Testis (tissue), 5 donors: ENCODE measurements at places on chromosomes 7 and 10. TPM values are rescaled to one million over a fixed set of nuclear protein-coding genes. Genes with fewer than 3 reads are reported as not detected.

- peak; percentile 18 for DNase-seq
Observed at GRCh38 chr10:13724484-13724883, 137.7 kb downstream of the PRPF18 start.

GRCh38 chr10:27660711-27661110, 84.9 kb downstream of the MKX start:
- no peak for DNase-seq

- peak; percentile 47 for DNase-seq
Observed at GRCh38 chr10:78278058-78278404, 244.4 kb downstream of the RPS24 start.

GRCh38 chr7:51023547-51023946, 240.9 kb upstream of the GRB10 start:
- no peak for DNase-seq

DNA sequence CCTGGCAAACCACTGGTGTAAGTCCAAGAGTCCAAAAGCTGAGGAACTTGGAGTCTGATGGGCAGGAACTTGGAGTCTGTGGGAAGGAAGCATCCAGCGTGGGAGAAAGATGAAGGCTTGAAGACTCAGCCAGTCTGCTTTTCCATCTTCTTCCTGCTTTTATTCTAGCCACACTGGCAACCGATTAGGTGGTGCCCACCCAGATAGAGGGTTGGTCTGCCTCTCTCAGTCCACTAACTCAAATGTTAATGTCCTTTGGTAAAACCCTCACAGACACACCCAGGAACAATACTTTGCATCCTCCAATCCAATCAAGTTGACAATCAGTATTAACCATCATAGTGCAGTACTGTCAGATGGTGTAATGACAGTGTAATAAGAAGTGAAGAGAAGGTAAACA, 119.2 kb downstream of the EPC1 start:
- DNase-seq: no peak

- DNase-seq: no peak
Observed at GRCh38 chr7:54116956-54117355, 425.2 kb upstream of the VSTM2A start.

- peak; percentile 94 for DNase-seq
Observed at GRCh38 chr10:35642035-35642792, at the start of gene FZD8. Gene FZD8, minus strand, starts transcription at chr10:35642296. Its CDS starts 867 bp downstream, at chr10:35641429.

- no peak for DNase-seq
Observed at GRCh38 chr7:120760050-120760449, 97.9 kb downstream of the TSPAN12 start.

DNA sequence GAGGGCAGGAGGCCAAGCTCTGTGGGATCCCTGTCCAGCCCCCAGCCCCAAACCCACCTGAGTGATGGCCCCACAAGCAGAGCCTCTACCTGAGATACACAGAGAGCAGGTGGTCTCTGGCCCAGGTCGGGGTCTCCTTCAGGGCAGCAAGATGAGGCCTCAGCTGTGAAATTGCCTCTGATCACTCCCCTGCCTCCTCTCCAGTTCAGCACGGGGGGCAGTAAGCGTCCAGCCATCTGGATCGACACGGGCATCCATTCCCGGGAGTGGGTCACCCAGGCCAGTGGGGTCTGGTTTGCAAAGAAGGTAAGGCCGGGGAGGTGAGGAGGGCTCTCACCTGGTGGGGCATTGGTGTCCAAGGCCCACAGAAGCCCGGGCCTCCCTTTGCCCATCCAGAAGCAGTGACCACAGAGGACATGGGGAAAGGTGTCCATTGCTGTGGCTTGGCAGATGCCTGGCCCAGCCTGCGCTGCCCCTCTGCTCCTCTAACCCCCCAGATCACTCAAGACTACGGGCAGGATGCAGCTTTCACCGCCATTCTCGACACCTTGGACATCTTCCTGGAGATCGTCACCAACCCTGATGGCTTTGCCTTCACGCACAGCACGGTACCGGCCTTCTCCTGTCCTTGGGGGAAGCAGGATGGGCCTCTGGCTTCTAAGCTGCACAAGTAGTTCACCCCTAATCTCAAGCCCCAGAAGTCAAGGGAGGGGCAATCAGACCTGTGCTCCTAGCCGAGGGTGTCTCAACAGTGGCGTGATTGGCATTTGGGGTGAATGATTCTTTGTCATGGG, 3.1 kb downstream of the CPA1 start:
- no peak for DNase-seq

DNA sequence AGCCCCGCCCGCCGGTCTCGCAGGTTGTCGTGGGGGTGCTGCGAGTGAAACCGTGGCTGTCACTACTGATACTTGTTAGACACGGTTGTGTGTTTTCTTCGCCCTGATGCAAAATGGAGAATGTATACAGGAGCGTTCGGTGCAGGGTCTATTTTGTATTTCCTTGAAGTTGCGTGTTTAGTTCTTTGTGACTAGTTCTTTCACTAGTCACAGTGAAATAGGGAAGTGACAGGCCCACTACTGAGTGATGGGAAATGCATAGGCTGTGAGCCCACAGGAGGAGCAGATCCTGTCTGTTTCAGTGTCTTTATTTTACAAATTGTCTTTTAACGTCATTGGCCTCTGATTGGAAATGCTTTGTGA, 675 bp downstream of the ABRAXAS2 start:
- DNase-seq: no peak

GRCh38 chr7:17497549-17498167, 199.2 kb downstream of the AHR start:
- DNase-seq: no peak

GRCh38 chr7:31171216-31171785, 119.2 kb downstream of the ADCYAP1R1 start:
- DNase-seq: no peak

DNA sequence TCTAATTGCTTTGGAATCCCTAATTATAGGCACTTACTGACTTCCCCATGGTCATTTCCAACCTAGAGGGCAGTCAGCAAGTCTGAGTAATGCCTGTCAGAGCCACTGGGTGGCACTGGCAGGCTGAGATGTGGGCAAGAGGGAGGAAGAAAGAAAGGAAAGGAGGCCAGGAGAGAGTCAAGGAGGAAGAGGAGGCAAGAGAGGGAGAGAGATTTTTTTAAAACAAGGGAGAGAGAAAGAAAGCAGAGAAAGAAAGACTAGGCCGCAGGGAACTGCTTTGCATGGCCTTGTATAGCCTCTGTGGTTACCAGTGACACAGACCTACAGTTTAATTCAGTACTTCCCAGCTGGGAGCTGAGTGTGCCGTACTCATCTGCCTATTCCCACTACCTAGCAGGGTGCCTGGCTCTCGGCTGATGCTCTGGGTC, 210.4 kb upstream of the ADO start:
- peak; percentile 61 for DNase-seq

DNA sequence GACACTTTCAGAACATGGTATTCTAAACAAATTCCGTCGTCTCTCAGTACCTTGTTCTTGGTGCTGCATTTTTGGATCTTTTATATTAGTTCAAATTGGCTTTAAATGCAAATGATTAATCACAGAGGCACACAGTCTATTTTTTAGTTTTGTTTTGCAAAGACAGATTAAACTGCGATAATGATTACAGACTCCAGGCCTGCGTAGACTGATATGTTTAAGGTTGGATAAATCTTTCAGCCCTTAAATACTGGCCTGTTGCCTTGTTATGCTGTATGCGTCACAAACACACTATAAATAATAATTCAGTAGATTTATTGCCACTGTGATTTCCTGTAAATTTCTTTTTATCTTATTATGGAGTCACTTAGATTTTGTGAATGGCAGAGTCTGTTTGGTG, 19.3 kb downstream of the CACNB2 start:
- no peak for DNase-seq

- no peak for DNase-seq
Observed at GRCh38 chr7:103073989-103074518, 542 bp downstream of the FBXL13 start.

DNA sequence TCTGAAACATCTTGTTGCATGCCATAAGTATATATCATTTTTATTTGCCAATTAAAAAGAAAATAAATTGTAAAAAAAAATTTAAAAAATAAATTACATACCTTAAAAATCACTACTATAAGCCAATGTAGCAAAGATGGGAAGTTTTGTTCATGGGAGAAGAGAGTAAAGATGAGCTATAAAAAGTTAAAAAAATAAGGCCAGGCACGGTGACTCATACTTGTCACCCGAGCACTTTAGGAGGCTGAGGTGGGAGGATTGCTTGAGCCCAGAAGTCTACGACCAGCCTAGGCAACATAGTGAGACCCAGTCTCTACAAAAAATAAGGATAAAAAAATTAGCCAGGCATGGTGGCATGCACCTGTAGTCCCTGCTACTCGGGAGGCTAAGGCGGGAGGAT, 8.4 kb upstream of the STK32C start:
- no peak for DNase-seq

GRCh38 chr10:33547976-33548375, 213.5 kb upstream of the NRP1 start:
- no peak for DNase-seq

GRCh38 chr7:151836191-151836926, 40.6 kb downstream of the PRKAG2 start:
- no peak for DNase-seq

DNA sequence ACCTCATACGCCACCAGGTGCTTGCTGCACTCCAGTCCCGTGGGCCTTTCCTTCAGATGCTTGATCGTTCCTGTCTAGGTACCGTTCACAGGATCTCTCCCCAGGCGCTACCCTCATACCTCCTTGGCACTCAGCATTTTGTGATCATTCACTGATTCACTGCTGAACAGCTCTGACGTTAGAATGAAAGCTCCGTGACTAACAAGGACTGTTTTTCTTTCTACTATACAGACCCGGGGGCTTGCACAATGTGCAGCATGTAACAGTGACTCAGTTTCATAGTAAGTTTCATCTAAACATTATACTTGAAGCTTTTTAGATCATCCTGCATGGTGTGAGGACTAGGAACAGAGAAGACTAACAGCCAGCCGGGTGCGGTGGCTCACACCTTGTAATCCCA, 20.6 kb downstream of the KIN start:
- no peak for DNase-seq

DNA sequence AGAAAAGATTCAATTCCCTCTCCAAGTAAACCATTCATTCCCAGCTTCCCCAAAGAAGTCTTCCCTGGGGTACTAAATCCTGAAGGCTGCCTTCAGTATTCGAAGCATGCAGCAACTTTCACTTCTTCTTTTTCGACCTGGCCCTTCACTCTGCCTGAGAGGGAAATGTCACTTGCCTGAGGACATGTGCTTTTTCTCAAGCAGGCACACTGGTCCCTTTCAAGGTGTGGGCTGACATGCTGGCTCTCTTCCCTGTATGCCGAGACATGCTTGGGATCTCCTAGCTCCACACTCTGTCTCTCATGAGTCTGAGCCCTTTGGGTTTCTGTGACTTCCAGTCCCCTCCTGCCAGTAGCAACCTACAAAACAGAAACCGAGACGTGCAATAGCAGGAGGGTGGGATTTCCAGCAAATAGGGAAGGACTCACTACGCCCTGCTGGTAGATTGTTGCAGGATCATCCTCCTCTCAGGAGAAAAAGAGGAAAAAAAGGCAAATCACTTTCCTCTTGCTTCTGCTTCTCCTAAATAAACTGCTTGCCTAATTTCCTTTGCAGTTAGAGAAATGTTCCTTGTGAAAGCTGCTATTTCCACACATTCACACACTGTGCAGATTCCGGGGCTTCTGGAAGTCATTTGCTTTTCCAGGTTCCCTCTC, 33.5 kb downstream of the FIGNL1 start:
- DNase-seq: no peak

DNA sequence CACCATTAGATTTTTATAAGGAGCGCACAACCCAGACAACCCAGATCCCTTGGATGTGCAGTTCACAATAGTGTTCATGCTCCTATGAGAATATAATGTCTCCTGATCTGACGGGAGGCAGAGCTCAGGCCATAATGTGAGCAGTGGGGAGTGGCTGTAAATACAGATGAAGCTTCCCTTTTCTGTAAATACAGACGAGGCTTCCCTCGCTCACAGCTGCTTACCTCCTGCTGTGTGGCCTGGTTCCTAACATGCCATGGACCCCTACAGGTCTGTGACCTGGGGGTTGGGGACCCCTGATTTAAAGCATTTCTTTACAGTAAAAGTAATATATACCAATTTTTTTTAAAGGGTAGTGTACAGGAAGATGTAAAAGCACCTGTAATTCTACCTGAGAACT, 33.2 kb downstream of the HELLS start:
- no peak for DNase-seq

- DNase-seq: peak; percentile 45
Observed at GRCh38 chr7:47581804-47582763, at the start of gene TNS3. Gene TNS3, minus strand, starts transcription at chr7:47582111. Its CDS starts 142,475 bp downstream, at chr7:47439636.

Gene PLCE1
- 8.2 TPM for total RNA-seq

Gene AKR1D1
- total RNA-seq: 0.87 TPM

Gene PCDH15
- total RNA-seq: 2.8 TPM

Gene SFXN2
- 5.6 TPM for total RNA-seq

Gene AKR1C8
- 7.5 TPM for total RNA-seq

Gene NET1
- total RNA-seq: 39.9 TPM

Gene ASB15
- total RNA-seq: 2.4 TPM

Gene SFRP5
- 0.99 TPM for total RNA-seq

Gene CFAP69
- 8.7 TPM for total RNA-seq

Gene CPVL
- total RNA-seq: 51.1 TPM

Gene HABP2
- 0.37 TPM for total RNA-seq

Gene PTF1A
- total RNA-seq: 5.1 TPM

Gene GIMAP8
- total RNA-seq: 3.8 TPM

Gene TRIM50
- total RNA-seq: 13.5 TPM

Gene CALN1
- 4.3 TPM for total RNA-seq
